ENCODE measurements at places on chromosomes 5 and 9.

GRCh38 chr9:133405508-133406438 lies 12.0 kb downstream of the REXO4 start:
- no peak for DNase-seq

GRCh38 chr9:110258690-110259091 lies 2.4 kb upstream of the TXN start:
- DNase-seq = no peak

- peak; percentile 72 for DNase-seq
These were observed 12.6 kb upstream of the TCF7 start for GRCh38 chr5:134101686-134102439.

DNA sequence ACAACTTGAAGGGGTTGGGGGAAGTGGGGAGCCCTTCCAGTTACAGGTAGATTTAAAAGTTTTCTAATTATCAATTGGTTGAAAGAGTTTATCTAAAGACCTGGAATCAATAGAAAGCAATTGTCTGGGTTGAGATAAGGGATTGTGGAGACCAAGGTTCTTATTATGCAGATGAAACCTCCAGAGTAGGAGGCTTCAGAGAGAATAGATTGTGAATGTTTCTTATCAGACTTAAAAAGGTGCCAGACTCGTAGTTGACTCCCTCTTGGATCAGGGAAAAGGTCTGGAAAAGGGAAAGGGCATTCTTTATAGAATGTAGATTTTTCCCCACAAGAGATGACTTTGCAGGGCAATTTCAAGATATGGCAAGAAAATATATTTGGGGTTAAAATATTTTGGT lies 100.8 kb downstream of the GADD45G start:
- no peak for DNase-seq

GRCh38 chr5:59062986-59063683 lies 480.3 kb downstream of the RAB3C start:
- no peak for DNase-seq

GRCh38 chr5:172420235-172420939 lies 33.9 kb downstream of the SH3PXD2B start:
- DNase-seq = peak; percentile 92

DNA sequence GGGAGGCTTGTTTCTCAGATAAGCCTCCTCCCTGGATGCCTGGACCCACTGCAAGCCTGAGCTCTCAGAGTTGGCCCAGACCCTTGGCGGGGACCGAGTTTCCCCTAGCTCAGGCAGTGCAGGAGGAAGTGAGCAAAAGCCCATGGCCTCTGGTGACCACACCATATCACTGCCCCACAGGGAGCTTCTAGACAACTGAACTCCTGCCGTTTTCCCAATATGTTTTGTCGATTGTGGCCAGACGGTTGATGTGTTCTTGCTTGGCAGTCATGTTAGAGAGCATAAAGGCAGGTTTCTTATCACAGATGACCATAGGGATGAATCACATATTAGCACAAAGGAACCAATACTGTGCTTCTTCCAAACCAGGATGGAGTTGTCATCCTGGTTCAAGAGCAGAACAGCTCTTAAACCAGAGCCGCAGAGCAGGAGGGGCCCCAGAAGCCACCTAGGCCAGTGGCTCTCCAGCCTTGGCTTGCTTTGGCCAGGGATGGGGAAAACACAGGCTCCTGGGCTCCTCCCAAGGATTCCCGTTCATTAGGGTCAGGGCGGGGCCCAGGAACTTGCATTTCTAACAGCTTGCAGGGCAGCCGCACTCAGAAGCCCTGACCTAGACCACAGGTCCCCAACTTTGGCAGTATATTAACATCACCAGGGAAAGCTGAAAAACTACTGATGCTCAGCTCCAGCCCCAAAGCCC lies 113.1 kb upstream of the TBC1D2 start:
- DNase-seq = no peak

GRCh38 chr9:111907147-111907546 lies 10.5 kb downstream of the UGCG start:
- no peak for DNase-seq

GRCh38 chr5:59609501-59610265 lies 283.8 kb downstream of the PDE4D start:
- no peak for DNase-seq

DNA sequence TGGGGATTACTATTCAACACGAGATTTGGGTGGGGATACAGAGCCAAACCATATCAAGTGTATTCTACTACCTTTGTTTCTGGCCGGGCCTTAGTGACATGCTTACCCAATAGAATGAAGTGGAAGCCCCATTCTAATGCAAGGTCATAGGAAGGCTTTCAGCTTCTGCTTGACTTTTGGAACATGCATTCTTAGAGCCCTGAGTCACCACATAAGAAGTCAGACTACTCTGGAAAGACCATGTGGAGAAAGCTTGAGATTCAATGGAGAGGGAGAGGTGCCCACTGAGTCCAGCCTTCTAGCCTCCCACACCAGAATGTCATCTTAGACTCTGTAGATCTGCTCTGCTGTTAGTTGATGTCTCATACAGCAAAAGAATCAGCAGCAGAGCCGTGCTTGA lies 155.7 kb upstream of the FBN2 start:
- DNase-seq = no peak

DNA sequence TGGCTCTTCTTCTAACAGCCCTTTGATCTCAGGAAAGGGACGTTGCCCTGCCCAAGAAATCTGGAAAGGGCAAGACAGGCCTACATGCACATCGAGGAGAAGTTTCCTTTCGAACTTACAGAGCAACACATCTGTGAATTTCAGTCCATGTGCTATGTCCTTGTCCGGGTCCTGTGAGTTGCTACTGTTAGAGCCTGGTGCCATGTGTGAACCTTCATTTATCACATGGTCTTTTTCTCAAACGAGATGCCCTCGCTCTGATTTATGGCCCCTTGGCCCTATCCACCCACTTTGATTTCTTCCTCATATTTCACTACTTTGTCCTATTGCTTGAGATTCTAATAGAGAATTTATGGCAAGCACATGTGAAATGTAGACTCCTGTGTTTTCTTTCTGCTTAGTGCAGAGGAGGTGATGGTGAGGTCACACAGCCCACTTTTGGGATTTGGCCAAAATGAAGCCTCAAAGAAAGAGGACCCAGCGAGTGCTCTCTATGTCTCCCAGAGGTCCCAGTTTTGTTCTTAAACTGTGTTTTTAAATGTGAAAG lies 153.1 kb downstream of the SNCAIP start:
- no peak for DNase-seq

DNA sequence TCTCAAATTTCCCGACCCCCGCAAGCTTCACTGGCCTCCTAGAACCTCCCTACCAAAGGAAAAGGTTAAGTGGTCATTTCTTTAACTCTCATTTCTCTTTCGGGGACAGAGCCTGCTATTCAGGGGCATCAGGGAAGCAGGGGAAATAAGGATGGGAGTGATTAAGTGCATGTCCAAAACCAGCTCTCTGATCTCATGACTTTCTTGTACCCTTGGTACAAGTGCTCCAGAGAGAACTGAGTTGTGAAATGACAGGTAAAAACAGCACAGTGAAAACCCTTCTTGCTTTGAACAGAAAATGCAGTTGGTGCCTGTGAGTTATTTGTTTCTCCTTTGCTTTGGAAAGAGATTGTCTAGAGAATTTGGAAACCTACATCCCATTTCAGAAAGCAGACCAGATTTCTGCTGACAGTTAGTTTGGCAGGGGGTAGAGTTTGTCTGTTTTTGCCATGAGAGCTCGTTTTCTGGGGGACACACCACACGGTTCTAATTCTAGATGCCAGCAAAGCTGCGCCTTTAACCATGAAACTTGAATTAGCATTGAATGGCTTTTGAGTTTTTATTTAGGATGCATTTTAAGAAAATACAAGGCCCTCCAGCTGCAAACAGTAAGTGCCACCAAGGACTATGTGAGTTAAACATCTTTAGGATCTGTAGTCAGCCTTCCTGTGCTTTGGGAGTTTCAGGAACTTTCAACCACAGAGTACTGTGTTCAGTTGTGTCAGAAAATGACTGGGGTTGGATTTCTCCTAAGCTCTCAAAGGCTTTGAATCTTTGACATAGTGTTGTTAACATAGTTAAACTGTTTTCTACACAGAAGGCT lies 161.7 kb upstream of the LHFPL2 start:
- no peak for DNase-seq

- DNase-seq = no peak
These were observed 81.1 kb downstream of the RMI1 start for GRCh38 chr9:84061613-84062193.

DNA sequence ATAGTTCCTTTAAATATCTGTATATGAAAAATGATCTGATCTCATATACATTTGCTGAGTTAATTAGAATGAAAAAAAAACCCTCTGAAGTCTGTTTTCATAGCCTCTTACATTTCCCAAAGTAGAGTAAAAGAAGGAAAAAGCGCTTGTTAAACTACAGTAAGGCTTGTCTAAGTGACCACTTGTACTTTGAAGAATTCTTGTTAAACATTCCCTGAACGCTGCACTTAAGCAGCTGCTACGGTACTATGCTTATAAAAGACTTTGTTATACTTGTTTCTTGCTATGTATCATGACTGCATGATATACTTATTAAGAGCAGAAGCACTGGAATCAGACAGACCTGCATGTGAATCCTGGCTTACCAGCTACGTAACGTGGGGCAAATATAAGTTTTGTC lies 81.7 kb upstream of the MTAP start:
- no peak for DNase-seq

DNA sequence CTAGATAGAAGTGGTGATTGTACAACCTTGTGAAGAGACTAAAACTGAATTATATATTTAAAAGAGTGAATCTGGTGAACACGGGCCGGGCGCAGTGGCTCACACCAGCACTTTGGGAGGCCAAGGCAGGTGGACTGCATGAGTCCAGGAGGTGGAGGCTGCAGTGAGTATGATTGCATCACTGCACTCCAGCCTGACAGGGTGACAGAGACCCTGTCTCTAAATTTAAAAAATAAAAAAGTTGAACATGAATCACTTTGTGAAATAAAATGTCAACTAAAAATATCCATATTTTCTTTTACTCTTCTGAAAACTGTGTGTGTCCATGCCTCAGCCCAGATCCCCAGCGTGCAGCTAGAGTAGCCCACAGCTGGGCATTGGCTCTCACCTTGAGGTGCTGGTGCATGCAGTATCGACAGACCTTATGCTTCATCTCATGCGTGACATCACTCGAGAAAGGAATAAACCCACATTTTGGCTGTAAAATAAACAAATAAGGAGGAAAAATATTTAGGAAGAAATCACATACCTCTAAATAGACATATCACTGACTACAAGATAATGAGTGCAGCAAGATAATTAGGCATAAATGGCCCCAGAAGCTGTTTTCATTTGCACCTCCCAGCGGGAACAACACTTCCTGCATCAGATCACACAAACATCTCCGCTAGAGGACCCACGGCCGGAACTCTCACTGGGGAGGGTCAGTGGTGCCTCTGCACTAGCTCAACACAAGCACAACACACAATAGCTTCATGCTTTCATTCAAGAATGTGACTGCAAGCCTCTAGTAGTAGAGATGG lies 22.1 kb downstream of the IPPK start:
- no peak for DNase-seq

GRCh38 chr9:27660148-27660547 lies 86.9 kb upstream of the C9orf72 start:
- DNase-seq = no peak

Data from colonic mucosa (tissue), 4 donors.